Astrocyte (in vitro differentiated cells and primary cell): ENCODE measurements at places on chromosomes 5 and 9. TPM values are rescaled to one million over a fixed set of nuclear protein-coding genes. Genes with fewer than 3 reads are reported as not detected.

GRCh38 chr5:110969502-110969901 is 102.0 kb upstream of the TSLP start:
- no peak overlapping the region for H3K4me3 ChIP-seq
- no peaks in the 10 kb centered on the region for H3K36me3 ChIP-seq
- no peaks in the 10 kb centered on the region for H3K27me3 ChIP-seq
- H3K27ac ChIP-seq: no peak overlapping the region

DNA sequence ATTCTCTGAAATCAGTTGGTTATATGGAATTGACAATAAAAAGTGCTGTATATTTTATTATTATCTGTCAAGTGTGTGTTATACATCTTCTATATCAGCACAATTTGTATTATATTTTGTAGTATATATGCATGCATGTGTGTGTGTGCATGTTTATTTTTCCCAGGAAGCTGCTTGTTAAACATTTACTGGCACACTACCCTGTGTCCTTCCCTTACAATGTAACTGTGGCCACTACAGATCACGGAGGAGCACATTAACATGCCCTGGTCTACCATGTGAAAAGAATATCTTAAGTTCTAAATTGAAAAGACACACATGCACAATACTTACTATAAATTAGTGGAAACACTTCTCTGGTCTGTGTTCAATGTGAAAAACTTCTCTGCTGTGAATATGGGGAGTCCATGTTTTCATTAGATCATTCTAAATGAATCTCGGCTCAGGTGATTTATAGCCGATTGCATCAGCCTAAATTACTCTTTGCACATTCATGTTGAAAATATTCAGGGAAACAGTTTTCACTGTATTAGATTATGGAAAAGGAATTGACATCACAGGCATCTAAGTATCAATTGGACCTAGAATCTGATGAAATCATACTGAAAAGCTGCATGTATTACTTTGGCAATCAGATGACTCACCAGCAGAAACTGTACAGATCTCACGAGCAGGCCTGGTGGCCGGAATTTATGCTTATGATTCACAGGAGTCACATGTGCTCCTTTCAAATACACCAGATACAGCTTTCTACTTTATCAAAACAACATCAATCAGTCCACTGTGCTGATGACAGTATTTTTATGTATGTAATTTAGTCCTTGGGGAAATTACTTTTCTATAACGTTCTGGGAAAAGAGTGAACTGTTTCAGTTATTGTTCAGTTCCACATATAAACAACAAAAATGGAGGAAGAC is 39.4 kb downstream of the LURAP1L start:
- peak overlapping the region; percentile 99 for H3K27ac ChIP-seq
- H3K4me1 ChIP-seq: peaks cover 26% of the 10 kb centered on the region
- H3K27me3 ChIP-seq: no peaks in the 10 kb centered on the region
- no peaks in the 10 kb centered on the region for H3K36me3 ChIP-seq

DNA sequence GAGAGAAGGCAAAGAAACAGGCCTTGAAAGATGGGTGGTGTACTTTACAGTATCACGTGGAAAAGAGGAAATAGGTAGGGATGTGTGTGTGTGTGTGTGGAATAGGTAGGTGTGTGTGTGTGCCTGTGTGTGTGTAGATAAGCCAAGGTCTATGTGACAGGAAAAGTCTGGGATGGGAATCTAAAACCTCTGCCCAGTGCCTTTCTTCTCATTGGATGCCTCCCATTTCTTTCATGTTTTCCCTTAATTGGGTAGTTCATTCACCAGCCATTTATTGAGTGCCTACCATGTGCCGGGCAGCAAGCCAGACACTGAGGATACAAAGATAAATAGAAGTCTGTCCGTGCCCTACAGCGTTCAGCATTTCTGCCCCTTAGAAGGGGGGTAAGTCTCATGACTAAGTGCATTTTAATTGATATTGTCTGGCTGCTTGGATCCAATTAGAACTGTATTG is 1.0 kb downstream of the URM1 start:
- H3K4me3 ChIP-seq: peak overlapping the region; percentile 98
- H3K27me3 ChIP-seq: no peaks in the 10 kb centered on the region
- H3K36me3 ChIP-seq: no peaks in the 10 kb centered on the region
- DNase-seq: no peak

DNA sequence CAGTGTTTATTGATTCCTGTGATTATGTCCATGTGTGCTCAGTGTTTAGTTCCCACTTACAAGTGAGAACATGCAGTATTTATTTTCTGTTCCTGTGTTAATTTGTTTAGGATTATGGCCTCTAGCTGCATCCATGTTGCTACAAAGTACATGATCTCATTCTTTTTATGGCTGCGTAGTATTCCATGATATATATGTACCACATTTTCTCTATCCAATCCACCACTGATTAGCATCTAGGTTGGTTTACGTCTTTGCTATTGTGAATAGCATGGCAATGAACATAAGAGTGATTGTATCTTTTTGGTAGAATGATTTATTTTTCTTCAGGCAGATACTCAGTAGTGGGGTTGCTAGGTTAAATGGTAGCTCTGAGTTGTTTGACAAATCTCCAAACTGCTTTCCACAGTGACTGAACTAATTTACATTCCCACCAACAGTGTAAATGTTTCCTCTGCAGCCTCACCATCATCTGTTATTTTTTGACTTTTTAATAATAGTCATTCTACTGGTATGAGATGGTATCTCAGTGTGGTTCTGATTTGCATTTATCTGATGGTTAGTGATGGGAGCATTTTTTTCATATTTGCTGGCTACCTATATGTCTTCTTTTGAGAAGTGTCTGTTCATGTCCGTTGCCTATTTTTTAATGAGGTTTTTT is 47.5 kb upstream of the ELL2 start:
- H3K4me1 ChIP-seq: no peaks in the 10 kb centered on the region
- no peak overlapping the region for H3K27ac ChIP-seq
- no peaks in the 10 kb centered on the region for H3K27me3 ChIP-seq
- peak; percentile 77 for DNase-seq

- no peaks in the 10 kb centered on the region for H3K4me1 ChIP-seq
- H3K4me3 ChIP-seq: no peak overlapping the region
- H3K27ac ChIP-seq: no peak overlapping the region
- no peaks in the 10 kb centered on the region for H3K36me3 ChIP-seq
These were observed 343.8 kb upstream of the CDH18 start for GRCh38 chr5:20331826-20332225.

FAM169A gene
- total RNA-seq: 9.1 and 11.9 TPM in 2 replicates

CXCL14 gene
- 0.53 and 1.0 TPM in 2 replicates for total RNA-seq

DNA sequence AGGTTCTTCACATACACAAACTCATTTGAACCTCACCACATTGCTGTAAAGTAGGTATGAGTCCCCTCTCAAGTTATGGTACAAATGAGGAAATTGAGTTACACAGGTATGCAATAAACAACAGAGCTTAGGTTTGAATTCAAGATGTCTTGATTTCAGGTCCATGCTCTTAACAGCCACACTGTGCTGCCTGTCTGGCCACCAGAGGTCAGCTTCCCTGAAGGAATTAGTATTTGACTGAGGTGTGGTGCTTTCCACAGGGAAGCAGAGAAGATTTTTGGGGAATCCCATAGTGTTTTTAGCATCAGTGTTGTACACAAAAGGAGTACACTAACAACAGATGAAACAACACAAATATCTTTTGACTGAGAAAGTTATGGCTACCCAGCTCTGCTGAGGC is 94.4 kb upstream of the ITGA1 start:
- no peaks in the 10 kb centered on the region for H3K27me3 ChIP-seq
- no peak overlapping the region for H3K4me3 ChIP-seq
- DNase-seq: no peak
- H3K27ac ChIP-seq: no peak overlapping the region

DNA sequence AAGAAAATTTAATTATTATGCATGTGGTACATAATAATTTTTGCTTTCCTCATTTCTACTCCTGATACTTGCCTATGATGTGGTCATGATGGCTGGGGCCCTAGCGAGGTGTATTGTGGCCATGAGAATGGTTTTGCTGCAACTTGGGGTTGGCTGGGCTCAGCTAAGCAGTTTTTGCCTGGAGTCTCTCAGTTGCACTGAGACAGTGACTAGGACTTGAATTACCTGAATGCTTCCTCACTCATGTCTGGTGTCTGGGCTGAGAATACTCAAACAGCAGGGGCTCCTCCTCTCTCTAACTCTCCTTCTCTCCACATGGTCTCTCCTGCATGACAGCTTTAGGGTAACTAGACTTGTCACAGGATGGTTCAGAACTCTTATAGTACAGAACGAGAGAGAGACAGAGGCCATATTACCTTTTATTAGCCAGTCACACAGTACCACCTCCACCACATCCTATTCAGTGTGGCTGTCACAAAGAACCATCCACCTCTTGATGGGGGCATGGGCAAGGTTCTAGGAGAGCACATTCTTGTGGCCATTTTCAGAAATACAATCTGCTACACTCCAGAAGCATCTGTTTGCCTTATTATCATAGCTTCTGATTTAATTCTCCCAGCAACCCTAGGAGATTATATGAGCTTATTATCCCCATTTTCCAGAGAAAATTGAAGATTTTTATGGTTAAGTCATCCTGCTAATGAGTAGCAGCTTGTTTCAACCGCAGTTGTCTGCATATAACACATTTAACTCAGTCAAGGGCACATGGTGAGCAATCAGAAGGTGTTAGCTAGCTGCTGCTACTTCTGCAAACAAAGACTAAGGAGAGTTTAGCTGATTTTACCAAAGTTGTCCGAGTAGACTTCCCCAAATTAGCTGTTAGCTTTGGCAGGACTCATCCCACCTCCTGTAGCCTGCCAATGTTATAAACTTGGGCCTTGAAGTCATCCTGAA is 245.1 kb downstream of the DOCK8 start:
- no peak for DNase-seq
- H3K4me1 ChIP-seq: no peaks in the 10 kb centered on the region
- no peaks in the 10 kb centered on the region for H3K36me3 ChIP-seq
- no peak overlapping the region for H3K4me3 ChIP-seq
- H3K27me3 ChIP-seq: peaks cover 2% of the 10 kb centered on the region

DNA sequence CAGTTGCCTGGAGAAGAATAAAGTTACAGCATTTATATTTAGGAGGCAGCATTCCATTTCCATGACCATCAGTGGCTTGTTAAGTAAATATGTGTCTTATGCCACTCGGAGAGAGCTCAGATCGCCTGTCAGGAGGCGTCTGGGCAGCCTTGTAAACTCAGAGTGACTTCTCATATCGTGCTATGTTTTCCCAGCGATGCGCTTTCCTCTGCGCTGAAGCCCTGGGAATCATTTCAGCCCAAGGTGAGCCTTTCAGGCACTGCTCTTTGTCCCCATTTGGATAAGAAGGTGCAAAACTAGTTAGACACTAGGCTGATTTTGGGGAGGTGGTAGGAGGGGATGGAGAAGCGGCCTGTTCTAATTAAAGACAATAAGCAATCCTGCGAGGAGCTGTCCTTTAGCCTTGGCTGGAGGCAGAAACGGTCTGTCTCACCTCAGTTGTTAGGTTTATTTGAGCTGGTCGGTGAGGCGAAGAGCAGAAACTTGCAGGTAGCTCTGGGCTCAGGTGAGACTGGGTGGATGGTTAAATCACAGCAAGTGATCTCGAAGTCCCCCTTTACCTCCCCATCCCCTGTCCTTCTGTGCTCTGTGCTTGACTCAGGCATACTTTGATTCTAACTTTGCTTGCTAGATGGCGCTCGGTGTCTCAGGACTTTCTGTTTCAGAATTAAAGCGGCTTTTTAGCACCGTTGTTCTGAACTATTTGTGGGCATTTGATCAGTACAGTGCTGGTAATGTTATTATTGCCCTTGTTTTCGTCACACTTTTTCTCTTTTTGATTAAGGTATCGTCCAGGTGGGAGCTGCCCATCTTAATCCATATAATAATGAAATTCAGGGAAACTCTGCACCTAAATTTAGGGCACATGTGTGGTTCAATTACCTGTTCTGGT is 24.6 kb downstream of the NR2F1 start:
- H3K27me3 ChIP-seq: peaks cover 39% of the 10 kb centered on the region
- peaks cover 47% of the 10 kb centered on the region for H3K4me1 ChIP-seq
- DNase-seq: peak; percentile 87
- no peaks in the 10 kb centered on the region for H3K36me3 ChIP-seq
- peak overlapping the region; percentile 62 for H3K4me3 ChIP-seq
- peak overlapping the region; percentile 63 for H3K27ac ChIP-seq

ECSCR gene
- 0.96 and 1.00 TPM in 2 replicates for total RNA-seq
